EL (cell line): ENCODE measurements at places on chromosomes 11 and 22.

- peak; percentile 81 for DNase-seq
These were observed 107.4 kb downstream of the ZBTB16 start for GRCh38 chr11:114166897-114167323.

- no peak for DNase-seq
These were observed 72.3 kb downstream of the FBXO7 start for GRCh38 chr22:32546935-32547334.

- DNase-seq = no peak
These were observed 82.9 kb downstream of the MAML2 start for GRCh38 chr11:96260067-96260511.

DNA sequence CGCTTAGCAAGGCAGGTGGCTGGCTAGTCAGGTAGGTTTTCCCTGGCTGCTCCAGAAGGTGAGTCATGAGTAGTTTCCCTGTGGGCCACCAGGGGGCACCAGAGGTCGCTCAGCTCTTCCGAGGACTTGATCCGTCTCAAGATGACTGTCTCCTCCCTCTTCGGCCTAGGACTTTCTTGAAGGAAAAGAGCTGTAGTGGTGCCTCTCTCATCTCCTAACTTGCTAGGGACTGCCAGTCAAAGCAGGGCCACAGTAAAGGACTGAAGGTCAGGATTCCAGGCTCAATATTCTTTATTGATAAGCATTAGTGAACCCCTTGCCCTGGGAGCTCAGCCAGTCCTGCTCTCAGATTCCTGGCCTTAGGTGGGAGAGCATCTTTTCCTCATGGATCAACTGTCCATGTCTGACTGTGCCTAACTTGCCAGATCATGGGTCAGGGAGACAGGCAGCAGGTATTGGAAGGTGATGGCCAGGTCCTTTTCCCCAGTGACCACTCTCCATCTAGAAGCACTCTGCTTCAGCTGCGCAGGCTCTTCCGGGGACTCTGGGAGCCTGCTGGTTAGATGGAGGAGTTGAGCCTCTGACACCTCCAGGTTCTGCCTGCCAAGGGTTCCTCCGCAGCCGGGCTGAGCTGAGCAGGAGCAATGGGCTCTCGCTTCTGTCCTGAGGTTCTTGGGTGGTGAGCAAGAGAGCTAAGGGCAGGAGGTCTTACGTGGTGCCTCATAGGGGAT lies 1.9 kb downstream of the POLD4 start:
- peak; percentile 76 for DNase-seq

- no peak for DNase-seq
These were observed 235.3 kb downstream of the CSNK2A3 start for GRCh38 chr11:11117730-11118129.

GRCh38 chr11:126341760-126342161 lies 13.7 kb upstream of the ST3GAL4 start:
- DNase-seq = peak; percentile 97

DNA sequence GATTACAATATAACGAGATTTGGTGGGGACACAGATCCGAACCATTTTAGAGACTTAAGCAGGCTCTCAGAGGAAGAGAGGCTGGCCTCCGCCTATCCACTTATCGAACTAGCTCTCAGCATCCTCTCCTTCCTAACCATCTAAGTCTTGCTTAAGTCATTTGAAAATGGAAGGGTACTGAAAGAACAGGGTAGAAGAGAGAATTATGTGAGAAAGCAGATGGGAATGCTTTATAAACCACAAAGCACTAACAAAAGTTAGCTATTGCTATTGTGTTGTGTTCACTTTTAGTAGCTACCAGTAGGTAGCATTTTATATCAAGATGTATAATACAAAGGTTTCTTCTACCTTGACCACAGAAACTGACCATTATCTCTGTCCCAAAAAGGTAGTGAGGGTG lies 153.4 kb upstream of the CADM1 start:
- no peak for DNase-seq

- no peak for DNase-seq
These were observed 30.0 kb upstream of the POU2AF1 start for GRCh38 chr11:111408789-111409727.

DNA sequence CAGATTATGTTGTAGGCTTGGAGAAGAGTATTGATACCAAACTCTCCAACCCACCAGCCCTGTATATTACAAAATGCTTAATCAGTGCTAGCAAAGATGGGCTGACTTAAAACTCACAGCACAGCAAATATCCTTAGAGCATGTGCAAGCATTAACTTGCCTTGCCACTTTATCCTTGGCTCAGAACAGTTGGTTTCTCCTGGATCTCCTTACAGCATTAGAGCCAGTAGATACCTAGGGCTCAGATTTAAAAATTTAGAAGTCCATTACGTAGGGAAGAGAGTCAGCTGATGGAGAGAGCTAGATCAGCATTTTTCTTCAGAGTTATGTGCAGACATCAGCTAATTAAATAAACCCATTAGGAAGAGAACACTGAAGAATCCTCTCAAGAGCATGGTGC lies 198.5 kb upstream of the ZBED5 start:
- no peak for DNase-seq

- DNase-seq = no peak
These were observed 556.5 kb downstream of the MN1 start for GRCh38 chr22:27245056-27245455.

GRCh38 chr11:95556011-95556341 lies 233.6 kb downstream of the FAM76B start:
- no peak for DNase-seq

DNA sequence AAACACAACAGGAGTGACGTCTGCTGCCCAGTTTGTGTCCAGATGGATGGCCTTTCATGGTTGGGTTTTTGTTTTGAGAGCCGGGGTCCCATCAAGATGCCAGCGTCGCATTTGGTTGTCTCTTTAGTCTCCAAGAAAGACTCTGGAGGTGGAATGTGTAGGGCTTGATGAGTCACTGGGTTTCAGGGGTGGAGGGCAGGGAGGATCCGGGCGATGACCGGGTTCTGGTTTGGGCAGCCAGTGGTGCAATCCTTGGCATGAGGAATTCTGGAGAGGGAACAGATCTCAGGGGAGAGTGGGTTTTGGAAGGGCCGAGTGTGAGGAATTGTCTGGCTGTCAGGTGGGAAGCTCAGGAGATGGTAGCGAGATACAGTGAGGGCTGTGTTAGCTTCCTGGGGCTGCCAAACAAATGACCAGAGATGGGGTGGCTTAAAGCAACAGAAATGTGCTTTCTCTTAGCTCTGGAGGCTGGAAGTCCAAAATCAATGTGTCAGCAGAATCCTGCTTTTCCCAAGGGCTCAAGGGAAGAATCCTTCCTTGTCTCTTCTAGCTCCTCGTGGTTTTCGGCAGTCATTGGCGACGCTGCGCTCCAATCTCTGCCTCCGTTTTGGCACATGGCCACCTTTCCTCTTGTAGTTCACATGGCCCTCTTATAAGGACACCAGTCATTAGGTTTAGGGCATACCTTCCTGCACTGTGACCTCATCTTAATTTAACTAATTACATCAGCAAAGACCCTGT lies 26.4 kb upstream of the PPFIA1 start:
- DNase-seq = peak; percentile 75

- DNase-seq = peak; percentile 8
These were observed 11.6 kb downstream of the NEAT1 start for GRCh38 chr11:65434057-65434666.

GRCh38 chr11:19890308-19890707 lies 177.7 kb downstream of the NAV2 start:
- DNase-seq = peak; percentile 97

DNA sequence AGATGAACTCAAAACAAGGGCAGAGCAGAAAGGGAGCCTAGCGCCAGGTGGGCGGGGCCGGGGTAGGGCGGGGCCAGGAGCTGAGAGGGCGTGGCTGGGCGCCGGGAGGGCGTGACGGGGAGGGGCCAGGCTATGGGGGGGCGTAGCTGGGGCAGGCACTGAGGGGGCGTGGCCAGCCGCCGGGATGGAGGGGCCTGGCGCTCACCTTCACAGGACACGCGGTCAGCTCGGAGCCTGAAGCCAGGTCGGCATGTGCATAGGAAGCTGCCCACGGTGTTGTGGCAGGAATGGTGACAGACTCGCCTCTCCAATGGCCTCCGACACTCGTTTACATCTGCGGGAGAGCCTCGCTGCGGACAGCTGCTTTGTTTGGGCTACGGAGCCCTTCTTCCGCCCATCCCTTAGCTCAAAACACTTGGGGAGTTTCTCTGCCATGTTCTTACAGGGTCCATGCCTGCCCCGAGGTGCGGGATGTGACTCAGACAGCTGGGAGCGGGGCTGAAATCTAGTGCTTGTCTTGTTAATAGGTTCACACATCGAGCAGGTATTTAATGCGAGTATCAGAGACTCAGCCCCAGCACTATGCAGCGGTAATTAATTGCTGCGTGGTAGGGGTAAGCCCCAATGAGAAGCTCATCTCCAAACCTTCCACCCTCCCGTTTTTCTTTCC lies 13.4 kb downstream of the VWCE start:
- peak; percentile 25 for DNase-seq

GRCh38 chr11:69644962-69645675 lies 4.2 kb downstream of the CCND1 start:
- no peak for DNase-seq

DNA sequence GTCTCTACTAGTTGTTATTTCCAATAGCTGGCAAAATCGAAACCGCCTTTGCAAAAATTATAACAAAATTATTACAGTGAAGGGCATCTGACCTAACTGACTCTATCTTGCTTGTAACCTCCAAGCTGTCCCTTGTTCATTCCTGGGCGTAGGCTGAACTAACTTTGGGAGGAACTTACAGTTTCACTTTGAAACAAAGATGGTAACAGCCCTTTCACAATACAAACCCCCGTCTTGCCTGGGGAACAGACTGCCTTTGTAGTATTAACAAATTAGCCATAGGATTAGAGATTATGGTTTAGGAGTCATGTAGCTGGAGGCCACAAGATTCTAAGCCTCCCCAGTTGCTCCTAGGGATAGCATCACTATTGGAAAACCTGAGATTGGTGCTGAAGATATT lies 131.6 kb upstream of the HSD17B12 start:
- DNase-seq = no peak

DNA sequence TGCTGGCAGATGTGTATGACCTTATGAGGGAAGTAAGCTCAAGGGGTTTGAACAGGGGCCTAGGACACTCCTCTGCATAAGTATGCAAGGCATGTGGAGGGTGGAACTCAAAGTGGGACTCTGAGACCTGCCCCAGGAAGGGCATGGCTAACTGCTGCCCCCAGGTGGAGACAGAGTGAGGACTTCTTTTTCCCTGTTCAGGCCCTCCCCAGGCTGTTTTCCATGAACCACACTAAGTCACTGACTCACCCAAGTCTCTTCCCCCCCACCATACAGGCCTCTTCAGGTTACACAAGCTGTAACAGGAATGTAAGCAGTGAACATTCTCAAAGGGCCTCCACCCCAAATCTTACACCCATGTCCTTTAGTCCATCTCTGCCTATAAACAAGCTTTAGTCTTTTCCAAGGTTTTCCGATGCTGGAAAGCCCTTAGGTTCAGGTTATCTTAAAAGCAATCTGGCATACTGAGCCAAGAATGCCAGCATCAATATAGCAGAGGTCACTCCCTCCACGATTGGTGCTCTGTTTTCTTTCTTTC lies 13.1 kb downstream of the EEF1G start:
- DNase-seq = peak; percentile 100

DNA sequence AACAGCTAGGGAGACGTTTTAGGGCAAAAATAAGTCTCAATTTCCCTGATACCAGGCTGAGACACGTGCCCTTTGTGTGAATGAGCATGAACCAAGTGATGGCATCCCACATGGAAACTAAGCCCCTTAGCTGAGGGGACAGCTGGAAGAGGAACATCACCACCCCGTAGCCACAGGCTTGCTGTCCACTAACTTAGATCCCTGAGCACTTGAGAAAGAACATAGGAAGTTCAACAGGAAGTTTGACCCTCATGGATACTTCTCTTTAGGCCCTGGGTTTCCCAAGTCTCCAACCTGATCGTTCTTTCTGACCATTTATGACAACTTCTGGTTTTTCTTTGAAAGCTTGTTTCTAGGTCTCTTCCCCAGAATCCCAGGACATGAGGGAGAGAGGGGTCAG lies 11.6 kb upstream of the CKAP5 start:
- DNase-seq = no peak

- no peak for DNase-seq
These were observed 561.0 kb downstream of the OPCML start for GRCh38 chr11:132971351-132971750.

DNA sequence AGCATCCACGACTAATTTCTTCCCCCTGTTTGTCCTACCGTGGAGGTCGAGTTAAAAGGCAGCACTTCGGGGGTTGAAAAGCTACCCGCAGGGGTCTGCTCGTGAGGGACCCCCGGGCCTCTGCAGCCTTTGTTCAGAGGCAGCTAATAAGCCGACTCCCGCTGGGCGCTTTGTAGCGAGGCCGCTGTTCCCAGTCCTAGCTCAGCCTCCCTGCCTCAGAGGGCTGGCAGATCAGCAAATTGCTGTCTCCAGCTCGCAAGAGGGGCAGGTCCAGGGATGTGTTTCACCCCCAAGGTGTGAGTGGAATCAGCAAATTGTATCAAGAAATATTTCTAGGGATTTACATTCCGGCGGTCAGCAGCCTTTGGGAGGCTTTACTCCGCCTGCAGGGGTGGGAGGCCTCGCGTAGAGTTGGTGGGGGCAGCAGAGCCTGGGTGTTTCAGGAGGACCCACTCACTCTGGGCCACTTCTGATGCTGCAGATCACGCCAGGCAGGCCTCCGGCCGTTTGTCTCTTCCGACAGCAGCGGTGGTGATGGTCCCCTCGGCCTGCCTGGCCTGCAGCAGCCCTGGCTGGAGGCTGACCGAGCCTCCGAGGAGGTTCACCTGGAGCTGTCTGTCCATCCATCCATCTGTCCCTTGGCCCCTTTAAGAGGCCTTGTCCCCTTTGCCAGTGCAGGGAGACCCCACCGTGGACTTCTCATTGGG lies 21.6 kb upstream of the KCNQ1OT1 start:
- no peak for DNase-seq

- DNase-seq = no peak
These were observed 28.9 kb upstream of the SLC25A1 start for GRCh38 chr22:19207401-19207808.

DNA sequence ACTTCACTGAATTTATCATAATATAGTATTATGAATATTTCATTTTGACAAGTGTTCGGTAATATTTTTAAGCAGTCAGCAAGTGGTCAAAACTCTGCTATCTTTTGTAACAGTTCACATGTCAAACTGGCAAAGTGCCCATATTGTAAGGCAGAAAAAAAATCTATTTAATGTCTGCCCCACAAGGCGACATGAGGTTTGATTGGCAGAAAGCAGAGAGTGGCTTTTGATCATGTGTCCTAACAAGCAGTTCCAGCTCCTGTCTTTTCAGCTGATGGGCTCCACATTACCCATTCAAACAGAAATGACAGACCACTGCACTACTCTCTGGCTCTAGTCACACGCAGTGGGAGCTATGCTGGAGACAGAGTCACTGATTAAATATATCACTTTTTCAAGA lies 59.0 kb downstream of the SOX6 start:
- no peak for DNase-seq
